Chondrocyte (in vitro differentiated cells): ENCODE measurements at places on chromosomes 16 and 17. TPM values are rescaled to one million over a fixed set of nuclear protein-coding genes. Genes with fewer than 3 reads are reported as not detected.
A peak's percentile ranks its signal among the peaks of the same experiment; 100 is the strongest.

The SEPTIN12 gene
- not detected in 3 replicates for total RNA-seq

The CCDC144A gene
- 0.56 to 1.1 TPM (median 0.82 TPM) in 3 replicates for total RNA-seq

The G6PC3 gene
- 52.3 to 70.5 TPM (median 59.2 TPM) in 3 replicates for total RNA-seq

The FAM117A gene
- 3.1 to 3.4 TPM (median 3.3 TPM) in 3 replicates for total RNA-seq

DNA sequence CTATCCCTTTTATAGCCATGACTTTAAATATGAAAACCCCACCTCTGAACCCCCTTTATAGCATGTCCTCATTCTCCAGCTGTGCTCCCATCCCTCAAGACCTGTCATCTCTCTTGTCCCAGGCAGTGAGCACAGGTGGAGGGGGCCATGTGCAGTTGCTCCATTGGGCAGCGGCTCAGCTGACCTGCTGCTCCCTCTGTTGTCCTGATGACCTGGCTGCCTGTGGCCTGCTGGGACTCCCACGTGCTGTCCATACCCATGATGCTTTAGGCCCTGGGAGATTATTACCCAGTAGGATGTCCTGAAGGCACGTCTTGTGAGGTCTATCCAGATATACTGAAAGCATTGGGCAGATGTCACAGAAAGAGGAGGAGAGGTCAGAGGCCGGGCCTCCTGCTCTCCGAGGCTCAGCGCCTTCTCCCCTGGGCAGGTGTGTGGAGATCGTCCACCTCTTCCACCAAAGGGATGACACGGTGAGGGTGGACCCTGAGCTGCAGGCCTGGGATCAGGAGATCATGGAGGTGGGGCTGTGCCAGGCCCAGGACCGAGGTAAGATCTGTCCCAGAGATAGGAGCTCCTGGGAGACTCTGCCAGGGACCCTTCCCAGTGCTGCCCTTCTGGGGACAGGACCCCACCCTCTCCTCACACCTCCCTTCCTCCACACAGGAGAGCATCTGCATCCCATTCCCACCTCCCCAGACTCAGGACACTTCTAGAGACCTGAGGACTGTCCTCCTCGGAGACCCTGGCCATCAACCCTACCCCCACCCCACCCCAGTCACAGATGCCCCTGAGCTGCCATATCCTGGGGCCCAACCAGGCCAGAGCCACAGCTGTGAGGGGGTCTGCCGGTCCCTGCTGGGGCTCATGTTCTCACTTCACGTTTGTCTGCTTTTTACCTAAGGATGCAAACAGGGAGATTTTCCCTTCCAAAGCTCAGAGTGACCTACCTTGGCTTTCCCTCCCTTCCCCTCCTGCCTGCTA is 58.0 kb downstream of the GOSR1 start:
- peak; percentile 77 for DNase-seq

DNA sequence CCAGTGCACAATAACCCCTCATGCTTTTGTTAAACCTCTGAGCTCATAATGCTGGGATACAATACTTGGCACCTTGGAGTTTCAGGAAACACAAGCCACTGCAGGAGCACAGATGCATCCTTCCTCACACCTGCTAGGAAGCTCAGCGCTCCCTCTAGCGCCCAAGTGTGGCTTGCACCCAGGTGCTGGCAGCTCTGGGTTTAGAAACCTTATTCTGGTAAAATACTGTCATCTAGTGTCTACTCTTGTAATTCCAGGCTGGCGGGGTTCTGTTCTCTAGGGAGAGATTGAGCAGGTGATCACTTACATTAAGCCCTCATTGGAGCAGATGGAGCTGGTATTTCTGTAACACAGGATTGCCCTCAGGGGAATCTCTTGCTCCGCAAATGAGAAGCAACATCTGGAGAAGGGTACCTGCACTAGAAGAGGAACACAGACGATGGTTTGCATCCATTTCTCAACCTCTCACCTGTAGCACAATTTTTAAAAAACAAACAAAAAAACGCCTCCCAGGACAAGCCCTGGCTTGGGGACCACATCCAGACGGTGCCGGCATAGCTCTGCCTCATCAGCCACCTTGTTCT is 1.5 kb downstream of the CCL1 start:
- no peak for DNase-seq

DNA sequence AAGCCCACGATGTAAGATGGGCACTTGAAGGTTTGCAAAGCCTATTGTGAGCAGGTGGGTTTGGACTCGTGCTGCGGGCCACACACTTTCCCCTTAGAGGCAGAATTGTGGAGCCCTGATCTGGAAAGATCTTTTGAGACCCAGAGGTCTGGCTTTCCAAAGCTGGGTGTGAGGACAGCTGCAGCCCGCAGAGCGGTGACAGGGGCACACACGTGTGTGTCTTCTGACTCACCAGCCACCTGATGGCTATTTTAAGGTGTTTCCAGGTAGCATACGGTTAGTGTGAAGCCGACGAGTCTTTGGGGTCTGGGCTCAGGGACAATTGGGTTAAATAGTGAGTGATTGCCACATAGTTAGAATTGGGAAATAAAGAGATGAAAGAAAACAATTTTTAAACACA is 108.9 kb upstream of the GSE1 start:
- DNase-seq: no peak

DNA sequence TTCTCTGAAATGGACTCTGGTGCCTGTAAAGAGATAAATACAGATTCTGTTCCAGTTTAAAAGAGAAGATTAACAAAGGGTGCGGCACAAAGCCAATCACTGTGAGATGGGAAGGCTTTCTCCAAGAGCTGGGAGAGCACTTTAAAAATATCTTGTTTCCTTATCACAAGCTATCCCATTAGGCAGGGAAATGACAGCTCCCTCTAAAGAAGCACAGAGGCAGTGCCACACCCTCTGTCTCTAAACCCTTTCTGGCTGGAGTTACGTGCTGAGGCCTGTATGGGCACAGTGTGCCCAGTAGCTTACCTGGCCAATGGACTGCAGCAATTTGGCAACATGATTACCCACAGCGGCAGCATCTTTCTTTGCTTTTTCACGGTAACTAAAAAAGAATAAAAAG is 9.0 kb upstream of the TERB1 start:
- no peak for DNase-seq

DNA sequence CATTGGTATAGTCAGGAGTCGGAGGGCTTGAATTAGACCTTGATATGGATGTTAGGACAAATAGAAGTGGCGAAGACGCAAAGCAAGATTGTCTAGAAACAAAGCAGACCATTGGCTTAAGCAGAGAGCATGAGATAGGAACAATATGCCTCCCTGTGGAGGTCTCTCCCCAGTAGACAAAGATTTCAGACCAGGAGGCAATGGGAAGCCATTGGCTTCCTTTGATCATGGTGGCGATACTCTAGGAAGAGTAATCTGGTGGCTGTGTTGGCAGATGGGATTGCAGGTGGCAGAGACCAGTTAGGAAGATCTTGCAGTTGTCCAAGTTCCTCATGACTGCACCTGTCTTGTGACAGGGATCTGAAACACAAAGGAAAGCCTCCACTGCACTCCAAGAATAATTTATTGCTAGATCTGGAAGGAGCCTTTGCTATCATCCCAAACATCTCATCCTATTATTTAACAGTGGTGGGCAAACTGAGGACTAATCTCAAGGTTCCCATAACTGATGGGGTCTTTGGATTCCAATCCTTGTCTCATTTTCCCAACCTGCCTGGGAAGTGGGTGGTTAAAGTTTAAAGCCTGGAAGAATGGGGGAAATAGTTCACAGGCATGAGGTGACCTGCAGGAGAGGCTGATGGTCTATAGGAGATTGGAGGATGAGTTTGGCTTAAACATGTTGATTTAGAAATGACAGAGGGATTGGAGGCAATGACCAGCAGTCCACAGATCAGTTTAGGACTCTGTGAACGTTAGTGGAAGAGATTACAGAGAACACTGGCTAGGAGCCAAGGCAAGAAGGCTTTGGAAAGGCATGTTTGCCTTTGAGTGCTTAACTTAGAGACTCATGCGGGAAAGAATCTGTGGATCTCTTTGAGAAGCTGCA is 37.0 kb downstream of the HLF start:
- DNase-seq: no peak

DNA sequence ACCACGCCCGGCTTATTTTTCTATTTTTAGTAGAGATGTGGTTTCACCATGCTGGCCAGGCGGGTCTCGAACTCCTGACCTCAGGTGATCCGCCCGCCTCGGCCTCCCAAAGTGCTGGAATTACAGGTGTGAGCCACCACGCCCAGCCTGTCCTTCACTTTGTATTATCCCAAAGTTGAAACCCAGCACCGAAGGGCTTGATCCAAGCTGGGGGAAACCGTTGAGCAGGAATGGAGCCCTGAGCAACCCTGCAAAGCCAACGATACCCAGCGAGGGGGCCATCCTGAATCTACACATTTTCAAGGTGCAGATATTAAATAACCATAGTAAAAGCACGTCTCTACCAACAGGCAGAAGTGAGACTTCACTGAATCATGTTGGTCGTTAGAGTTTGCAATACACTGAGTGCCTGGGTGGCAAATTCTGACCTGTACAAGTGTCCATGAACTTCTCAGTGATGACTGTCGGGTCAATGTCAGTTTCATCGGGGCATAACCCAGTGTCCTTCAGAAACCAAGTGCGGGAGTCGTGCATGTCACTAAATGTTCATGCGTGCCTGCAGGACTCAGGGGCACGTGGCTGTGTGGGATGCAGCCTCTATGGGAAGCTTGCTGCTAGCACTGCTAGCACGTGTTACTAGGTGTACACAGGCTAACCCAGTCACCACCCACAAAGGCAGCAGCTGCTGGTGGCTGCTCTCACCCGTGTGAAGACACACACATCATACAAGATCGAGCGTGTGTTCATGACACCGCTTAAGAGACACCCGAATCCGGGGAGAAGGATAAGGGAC is 10.5 kb upstream of the RBFOX3 start:
- DNase-seq: peak; percentile 65

GRCh38 chr17:59502800-59503199 is 62.6 kb upstream of the DHX40 start:
- DNase-seq: no peak

- DNase-seq: no peak
Measured at GRCh38 chr16:21626659-21627277, 25.6 kb downstream of the IGSF6 start.

GRCh38 chr16:14029658-14030057 is 41.5 kb upstream of the MRTFB start:
- DNase-seq: no peak

DNA sequence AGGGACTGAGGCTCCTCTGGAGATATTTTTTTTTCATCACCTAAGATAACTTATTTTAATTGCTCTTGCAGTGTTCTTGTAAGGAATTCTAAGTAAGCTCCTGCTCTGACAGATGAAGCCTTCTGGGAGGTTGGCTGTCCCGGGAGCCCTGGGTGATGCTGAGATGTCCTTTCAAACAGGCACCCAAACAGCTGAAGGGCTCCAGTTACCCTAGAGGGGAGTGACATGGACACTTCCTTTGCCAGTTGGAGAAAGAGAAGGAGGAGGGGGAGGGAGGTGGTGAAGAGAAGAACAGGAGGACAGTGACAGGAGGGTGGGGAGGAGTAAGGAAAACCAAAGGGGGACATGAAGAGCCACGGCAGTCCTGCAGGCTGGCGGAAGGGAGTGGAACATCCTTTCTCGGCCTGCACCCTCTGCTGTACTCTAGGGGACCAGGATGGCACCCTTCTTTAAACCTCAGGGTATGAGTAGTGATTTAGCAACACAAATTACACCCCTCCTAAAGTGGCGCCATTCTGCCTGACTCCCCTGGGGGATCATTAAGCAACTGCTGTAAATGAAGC is 51.8 kb downstream of the MYH3 start:
- no peak for DNase-seq

GRCh38 chr16:50532576-50532975 is 15.6 kb upstream of the NKD1 start:
- DNase-seq: no peak

GRCh38 chr17:65193305-65193704 is 56.1 kb downstream of the RGS9 start:
- DNase-seq: no peak

- DNase-seq: peak; percentile 94
Measured at GRCh38 chr16:86566966-86567700, 504 bp downstream of the FOXC2 start.

DNA sequence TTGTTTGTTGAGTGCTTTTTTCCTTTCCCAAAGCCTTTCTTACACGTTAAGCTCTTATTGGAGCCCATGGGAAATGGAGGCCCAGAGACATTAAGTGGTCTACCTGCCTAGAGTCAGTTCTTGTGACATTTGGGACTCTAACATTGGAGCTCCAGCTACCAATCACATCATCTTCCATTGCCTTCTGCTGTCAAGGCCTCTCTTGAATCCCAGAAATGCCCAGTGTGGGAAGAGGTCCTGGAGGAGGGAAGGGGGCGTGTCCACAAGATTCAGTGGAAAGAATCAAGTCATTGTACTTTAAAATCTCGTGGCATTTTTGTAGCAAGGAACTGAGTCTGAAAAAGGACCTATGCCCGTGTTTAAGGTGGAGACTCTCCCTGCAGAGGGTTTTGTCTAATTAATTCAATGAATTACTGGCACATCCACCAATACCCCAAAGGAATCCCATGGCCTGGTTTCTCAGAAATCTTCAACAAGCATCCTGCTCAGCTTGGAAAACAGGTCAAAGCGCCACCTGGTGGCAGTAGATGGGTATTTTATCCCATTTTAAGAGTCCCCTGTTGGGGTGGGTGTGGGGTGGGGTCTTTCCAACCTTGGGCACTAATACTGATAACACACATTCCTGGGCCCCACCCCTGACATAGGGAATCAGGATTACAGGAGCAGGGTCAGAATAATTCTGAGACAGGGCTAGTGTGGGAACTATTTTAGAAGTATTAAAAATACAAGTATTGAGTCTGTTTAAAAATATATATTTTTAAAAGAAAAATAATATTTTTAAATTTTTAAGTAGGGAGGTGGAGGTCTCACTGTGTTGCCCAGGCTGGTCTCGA is 24.6 kb downstream of the GPT2 start:
- no peak for DNase-seq

DNA sequence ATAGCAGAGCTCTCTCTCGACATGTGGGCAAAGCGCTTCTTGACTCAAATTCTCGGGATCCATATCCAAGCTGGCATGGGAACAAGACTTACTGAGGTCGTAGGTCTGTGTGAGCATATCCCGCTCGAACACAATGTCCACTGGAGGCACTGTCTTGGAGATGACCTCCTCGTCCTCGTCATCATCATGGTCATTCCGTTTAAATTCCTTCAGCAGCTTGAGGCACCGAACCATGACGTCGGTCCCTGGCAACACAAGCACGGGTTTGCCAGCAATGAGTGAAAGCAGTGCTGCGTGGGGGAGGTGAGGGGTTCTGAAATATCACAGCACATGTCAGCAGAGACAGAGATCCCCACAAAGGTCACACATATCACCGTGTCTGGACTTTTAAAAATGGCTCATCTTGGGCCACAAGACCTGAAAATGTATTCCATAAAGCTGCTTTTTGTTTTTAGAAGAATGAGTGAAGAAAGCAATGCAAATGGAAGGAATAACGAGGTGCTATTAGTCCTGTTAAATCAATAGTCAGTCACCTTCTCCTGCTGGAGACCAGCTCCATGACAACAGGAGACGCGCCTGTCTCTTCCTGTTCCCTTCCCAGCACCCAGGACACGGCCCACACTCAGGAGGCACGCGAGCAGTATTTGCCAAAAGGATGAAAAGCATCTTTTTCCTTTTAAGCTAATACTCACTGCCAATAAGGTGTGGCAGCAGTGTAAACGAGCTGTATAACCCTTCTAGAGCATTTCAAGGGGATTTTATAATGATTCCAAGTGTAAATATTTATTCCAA is 37.9 kb downstream of the GTF3C1 start:
- DNase-seq: no peak

- DNase-seq: no peak
Measured at GRCh38 chr17:59876107-59876506, 16.6 kb downstream of the TUBD1 start.
